Cerebellum (tissue), 4 donors: ENCODE measurements at places on chromosomes 12 and 14. TPM values are rescaled to one million over a fixed set of nuclear protein-coding genes. Genes with fewer than 3 reads are reported as not detected.

DNA sequence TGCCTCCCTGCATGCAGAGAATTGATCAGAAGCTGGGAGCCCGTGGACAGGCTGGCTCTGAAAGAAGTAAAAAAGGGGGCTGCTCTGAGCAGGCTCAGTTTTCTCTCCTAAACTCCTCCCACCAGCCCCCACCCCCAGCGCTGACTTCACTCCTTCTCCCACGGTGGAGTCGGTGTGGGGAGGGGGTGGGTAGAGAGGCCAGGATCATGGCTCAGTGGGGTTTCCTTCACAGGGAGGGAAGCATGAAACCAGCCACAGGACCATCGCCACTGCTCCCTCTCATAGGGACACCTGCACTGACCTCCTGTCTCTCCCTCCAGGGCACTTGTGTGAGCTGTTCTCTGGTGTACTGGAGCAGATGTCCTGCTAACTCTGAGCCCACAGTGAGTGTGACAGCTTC, 78.9 kb downstream of the STAB2 start:
- DNase-seq: no peak

- no peak for DNase-seq
These were observed 188.4 kb downstream of the MED13L start for GRCh38 chr12:116089080-116089479.

DNA sequence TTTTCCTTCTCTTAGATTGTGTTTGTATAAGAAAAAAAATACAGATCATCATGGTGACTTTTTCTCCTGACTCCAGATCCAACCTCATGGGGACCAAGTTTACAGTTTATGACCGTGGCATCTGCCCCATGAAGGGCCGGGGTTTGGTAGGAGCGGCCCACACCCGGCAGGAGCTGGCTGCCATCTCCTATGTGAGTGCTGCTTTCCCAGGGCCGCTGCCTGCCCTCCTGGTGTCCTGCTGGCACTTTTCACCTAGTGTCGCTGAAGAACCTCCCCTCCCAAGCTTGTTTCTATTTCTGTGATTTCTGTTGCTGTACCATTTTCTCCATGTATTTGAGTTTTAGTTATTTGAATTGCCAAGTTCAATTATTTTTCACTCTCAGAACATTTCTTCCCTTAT, 24.8 kb upstream of the TEAD4 start:
- DNase-seq: peak; percentile 78

DNA sequence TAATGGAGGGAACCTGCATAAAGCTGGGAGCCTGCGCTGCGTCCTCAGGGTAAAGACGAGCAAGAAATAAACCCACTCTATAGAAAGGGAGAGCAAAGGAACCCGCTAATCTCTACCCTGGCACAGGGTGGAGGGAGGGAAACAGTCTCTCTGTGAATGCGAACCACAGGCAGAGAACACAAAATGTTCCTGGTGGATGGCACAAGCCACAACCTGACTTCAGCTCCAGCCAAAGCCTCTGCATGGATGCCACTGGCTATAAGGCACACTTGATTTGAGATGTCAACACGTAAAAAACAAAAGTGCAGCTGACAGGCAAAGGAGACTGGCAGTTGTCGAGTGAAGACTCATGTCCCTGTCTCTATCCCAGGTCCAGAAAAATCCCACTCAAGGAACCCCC, 32.4 kb downstream of the CHGA start:
- DNase-seq: no peak

C14orf39 gene
- 0.09 TPM for total RNA-seq

VRTN gene
- total RNA-seq: not detected

WNT1 gene
- not detected for total RNA-seq

WNT5B gene
- total RNA-seq: 4.9 TPM

POTEG gene
- total RNA-seq: not detected
